ENCODE measurements at places on chromosomes 7 and 10.

GRCh38 chr10:74589226-74589673, 237.2 kb upstream of the KAT6B start:
- DNase-seq, result no peak

GRCh38 chr7:105009667-105010503, 4.1 kb upstream of the KMT2E start:
- no peak for DNase-seq

- DNase-seq, result no peak
These were observed at the start of gene SSMEM1 for GRCh38 chr7:130207642-130208041. TSS of gene SSMEM1 (plus strand) at chr7:130207860. CDS start at chr7:130207911, 51 bp downstream.

GRCh38 chr10:111747751-111748150, 435.8 kb downstream of the GPAM start:
- DNase-seq, result no peak

- DNase-seq, result no peak
These were observed 9.9 kb downstream of the ST7 start for GRCh38 chr7:116963234-116963633.

- no peak for DNase-seq
These were observed 342.3 kb upstream of the ADARB2 start for GRCh38 chr10:2079603-2080078.

DNA sequence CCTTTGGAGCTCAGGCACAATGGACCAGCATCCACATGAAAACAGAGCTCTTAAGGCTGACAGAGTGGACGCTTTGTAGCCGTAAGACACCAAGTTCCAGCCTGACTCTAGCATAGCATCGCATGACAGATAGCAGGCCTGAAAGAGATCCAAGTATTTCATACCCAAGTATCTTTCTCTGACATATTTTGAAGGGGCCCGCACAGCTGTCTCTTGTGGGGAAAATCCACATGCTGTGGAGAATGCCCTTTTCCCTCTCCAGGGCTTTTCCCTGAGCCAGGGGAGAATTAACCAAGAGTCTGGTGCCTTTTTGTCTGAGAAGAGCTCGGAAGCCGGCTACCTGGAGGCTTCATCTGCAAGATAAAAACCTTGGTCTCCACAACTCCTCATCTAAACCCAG, 51.0 kb downstream of the CFAP46 start:
- DNase-seq, result no peak

GRCh38 chr10:72167118-72167517, 48.7 kb upstream of the ANAPC16 start:
- no peak for DNase-seq

DNA sequence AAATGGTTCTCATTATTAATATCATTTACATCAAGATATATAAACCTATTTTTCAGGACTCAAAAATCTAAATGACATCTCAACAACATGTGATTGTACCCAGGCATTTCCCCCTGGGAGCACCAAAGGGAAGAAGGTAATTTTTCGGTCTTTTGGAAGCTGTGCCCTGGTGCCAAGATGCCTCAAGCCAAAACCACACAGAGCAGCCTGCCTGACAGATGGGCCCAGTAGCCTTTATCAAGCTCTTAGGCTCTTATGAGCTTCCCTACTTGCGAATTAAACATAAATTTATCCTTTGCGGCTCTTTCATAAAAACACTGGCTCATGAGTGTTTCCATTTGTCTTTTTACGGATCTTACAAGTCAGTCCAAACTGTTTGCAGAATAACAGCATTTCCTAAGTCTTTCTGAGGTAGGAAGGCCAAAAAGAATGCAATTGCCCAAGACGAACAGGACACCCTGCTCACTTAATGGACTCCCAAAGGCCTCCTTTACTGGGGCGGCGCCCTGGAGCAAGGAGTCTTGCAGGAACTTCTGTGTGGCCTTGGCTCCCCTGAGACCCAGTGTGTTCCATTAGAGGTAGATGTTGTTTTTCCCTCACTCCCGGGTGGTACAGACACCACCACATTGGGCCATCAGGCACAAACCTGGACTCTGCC, 4.1 kb upstream of the RASSF4 start:
- no peak for DNase-seq

DNA sequence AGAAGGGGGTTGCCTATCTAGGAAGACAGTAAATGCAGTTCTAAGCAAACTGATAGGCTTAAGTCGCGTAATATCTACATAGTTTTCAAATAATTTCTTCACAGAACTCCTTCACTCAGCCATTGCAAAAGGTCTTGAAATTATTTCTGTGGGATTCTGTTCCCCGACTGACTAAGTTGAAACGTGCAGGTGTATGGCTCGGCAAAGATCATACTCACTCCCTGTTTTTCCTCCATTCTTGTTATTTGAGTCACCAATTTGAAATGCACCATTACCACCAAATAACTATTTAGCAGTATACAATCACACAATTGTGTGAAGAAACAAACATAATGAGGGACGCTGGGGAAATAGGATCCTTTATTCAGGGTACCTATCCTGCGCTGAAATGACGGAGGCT, 771.1 kb downstream of the GATA3 start:
- DNase-seq, result no peak

GRCh38 chr7:116570306-116570705, 45.5 kb downstream of the CAV1 start:
- DNase-seq, result no peak

DNA sequence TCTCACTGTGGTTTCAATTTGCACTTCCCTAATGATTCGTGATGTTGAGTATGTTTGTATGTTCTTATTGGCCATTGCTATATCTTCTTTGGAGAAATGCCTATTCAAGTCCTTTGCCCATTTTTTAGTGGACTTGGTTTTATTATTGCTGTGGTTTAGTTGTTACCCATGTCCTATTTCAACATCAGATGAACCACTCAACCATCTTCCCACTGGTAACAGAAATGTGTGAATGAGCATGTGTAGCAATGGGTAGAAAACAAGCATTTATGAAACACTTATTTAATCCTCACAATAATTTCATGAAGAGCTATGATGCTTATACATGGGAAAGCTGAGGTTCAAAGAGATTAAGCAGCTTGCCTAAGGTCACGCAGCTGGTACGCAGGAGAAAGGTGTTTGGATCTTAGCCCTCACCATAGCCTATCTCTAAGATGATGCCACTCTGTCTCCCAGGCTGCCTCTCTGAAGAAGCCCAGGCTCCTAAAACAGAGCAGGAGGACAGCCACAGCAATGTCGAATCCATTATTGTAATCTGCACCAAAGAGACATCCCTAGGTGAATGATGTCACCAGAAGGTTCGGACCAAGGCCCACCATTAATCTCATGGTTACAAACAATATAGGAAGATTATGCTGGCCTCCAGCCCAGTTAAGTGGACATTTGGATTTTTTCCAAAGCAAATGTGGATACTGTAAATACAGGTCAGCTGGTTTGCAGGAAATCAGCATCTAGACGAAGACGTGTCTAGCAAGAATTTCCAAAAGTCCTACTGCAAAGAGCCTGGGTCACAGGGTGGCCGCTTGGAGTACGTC, 447.6 kb upstream of the ZMIZ1 start:
- DNase-seq, result no peak

DNA sequence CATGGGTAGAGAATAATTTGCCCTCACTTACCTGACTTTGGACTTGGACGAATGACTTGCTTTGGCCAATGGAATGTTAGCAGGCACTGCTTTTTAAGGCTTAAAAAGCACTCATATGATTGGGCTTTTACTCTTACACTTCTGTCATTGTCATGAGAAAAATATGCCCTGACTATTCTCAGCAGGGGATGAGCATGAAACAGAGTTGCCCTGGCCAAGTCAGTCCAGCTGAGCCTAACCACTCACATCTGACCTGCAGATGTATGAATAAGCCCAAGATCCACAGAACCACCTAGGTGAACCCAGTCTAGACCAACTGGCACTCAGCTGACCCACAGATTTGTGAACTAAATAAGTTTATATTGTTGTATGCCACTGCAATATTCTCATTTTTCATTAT, 573.5 kb downstream of the TNS3 start:
- no peak for DNase-seq

DNA sequence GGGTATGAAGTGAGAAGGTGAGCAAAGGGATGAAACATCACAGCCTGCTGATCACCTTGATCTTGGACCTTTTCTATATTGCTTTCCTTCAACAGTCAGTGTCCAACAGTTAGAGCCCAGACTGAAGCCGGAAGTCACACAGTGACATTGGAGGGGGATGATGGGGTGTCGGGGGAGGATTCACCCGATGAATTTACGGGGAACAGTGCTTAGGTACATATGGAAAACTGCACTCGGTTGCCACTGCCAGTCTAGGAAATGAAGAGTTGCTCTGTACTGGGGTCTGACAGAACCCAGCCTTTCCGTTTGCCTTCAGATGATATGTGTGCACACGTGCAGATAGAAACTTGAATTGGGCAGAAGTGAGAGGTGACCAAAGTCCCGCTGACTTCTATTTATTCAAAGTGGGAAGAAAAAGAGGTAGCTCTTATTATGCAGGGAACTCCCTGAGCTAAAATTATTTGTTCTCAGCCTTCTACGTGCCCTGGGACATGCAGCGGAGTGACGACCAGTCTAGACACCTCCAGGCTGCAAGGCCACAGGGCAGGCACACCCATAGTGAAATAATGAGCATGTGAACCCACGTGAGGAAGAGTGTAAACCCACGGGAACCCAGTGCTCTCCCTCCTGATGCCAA, 107.2 kb upstream of the INHBA start:
- no peak for DNase-seq

DNA sequence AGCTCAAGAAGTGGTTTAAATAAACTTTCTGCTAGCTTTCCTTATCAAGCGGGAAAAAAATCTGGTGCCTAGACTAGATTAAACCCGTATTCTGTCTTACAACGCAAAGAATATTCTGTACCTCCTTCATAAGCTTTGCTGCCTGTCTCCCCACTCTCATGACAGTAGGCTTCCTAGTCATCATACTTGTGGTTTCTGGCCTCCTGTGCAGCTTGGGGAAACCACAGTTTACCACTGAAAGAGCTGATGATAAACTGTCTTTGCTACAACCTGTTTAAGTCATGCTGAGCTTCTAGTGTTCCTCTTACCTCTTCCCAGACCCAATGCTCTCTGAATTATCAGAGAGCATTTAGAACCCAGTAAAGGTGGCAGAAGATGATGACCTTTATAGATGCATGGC, 55.0 kb downstream of the PODXL start:
- DNase-seq, result no peak

DNA sequence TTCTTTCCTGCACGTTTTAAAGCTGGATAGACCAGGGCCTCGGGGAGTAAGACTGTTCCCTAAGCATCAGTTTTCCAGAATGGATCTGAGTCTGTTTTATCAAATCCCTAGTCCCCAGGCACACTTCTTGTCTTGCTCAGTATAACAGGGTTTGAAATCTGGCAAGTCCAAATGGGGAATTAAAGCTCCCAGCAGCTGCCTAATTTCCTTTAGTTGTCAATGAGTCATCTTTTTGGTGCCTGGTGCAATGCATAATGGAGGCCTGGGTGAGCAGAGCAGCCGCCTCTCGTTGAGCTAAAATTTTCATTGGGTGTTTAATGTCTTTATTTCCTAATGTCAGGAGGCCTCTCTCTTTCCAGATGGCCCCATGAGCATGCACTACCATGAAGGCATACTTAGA, 87.9 kb downstream of the STRA8 start:
- DNase-seq, result no peak

DNA sequence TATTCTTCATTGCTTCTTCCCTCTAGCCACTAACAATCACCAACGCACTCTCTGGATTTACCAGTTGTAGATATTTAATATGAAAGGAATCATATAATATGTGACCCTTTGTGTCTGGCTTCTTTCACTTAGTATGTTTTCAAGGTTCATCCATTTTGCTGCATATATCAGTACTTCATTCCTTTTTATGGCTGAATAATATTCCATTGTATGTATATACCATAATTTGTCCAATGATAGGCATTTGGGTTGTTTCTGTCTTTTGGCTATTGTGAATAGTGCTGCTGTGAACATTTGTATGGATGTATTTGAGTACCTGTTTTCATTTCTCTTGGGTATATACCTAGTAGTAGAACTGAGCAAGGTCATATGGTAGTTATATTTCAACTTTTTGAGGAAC, 7.3 kb downstream of the AKAP9 start:
- no peak for DNase-seq

GRCh38 chr7:10998996-10999757, 25.5 kb downstream of the PHF14 start:
- DNase-seq, result no peak

GRCh38 chr10:102376901-102377300, 18.6 kb upstream of the NFKB2 start:
- no peak for DNase-seq

- no peak for DNase-seq
These were observed 159.6 kb downstream of the PARD3 start for GRCh38 chr10:34655286-34656170.

Data from cortex of kidney (tissue), 1 donor.